SHP77 treated with DMSO at 0.1 percent for 48 hours (cell line): ENCODE measurements at places on chromosomes 3 and 15.
A peak's percentile ranks its signal among the peaks of the same experiment; 100 is the strongest.

- no peak for DNase-seq
These were observed 626.4 kb upstream of the GOLIM4 start for GRCh38 chr3:168722091-168722490.

DNA sequence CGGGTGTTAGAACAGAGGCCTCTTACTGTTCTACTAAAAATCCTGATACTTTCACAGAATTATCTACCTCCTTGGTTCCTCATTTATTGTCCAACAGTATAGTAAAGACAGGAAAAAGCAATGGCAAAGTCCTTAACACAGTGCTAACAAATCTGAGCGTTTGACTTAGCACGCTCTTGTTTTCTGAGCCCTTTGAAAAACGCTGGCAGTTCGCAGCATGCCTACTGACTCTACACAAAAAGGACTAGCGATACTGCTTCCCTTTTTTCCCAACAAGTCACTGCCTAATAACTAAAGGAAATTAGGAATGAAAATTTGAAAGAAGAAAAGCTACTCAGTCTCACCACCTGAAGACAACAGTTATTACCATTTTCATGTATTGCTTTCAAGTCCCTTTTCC, 34.8 kb upstream of the CEMIP start:
- DNase-seq = no peak

- no peak for DNase-seq
These were observed 36.4 kb upstream of the ATP2C1 start for GRCh38 chr3:130857336-130858026.

- DNase-seq = no peak
These were observed 66.8 kb upstream of the C2CD4B start for GRCh38 chr15:62231856-62232255.

DNA sequence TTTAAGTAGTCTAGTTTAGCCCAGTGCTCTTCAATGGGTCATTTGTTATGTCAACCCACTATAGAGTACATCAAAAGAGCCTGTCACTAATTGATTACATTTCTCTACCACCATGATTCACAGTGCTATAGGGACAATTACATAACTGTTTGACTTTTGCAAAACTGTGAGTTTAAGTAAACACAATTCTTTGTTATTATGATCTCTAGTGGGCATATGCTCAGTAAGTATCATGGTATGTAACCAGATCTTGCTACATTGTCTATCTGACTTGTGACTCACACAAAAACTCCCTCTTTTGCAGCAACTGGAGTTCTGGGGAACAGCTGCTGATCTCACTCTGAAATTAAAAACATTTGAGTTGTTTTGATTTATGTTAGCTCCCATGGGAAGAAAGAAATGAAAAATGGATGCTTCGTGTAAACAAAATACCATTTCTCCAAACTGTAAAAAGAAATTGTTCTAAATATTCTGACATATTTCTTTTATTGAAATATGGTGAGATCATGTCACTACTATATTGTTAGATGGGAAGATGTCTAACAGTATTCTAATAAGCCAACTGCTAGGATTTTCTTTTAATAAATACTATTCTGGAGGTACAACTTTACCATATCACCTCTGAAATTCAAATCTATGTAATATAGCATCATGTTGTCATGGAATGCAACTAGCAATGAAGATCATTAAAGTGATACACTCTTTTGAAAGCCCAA, 470.4 kb downstream of the ROBO1 start:
- peak; percentile 99 for DNase-seq

GRCh38 chr3:194659778-194660177, 12.2 kb downstream of the LSG1 start:
- no peak for DNase-seq
